Bone marrow (tissue), 2 donors: ENCODE measurements at places on chromosomes 11 and 22.

DNA sequence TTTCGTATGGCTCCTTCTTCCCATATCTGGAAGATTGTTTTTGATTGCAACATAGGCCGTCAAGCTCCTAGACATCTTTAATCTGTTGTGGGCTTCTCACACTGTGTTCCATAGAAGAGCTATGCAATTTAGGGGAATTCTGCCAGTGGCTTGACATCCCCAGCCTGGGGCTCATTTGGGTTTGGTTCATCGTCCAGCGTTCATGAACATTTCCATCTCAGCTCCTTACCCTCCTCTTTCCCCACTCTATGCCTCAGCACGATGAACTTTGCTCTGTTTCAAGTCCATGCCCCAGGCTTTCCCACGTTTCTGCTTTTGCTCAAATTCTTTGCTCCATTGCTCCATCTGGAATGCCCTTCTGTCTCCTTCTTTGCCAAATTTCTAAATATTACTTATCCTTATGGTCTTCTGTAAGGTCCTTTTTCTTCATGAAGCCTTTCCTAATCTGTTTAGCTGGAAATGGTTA is 26.1 kb upstream of the CLMP start:
- DNase-seq = no peak

DNA sequence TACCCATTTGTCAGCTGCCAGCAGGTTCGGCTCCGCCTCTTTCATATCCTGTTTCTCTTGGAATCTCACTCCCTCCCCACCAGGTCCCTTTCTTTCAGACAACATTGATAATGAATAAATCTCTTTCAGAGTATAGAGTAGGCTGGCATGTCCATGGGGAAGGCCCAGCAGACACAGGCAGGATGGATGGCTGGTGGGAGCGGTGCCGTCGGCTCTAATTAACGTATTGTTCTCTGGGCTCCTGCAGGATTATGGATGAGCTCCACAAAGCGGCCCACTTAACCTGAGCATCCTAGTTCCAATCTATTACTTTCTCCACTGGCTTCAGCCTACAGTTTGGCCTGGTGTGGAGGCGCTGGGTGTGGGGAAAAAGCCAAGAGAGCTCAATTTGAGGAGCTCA is 588.0 kb downstream of the BUD13 start:
- DNase-seq = no peak

DNA sequence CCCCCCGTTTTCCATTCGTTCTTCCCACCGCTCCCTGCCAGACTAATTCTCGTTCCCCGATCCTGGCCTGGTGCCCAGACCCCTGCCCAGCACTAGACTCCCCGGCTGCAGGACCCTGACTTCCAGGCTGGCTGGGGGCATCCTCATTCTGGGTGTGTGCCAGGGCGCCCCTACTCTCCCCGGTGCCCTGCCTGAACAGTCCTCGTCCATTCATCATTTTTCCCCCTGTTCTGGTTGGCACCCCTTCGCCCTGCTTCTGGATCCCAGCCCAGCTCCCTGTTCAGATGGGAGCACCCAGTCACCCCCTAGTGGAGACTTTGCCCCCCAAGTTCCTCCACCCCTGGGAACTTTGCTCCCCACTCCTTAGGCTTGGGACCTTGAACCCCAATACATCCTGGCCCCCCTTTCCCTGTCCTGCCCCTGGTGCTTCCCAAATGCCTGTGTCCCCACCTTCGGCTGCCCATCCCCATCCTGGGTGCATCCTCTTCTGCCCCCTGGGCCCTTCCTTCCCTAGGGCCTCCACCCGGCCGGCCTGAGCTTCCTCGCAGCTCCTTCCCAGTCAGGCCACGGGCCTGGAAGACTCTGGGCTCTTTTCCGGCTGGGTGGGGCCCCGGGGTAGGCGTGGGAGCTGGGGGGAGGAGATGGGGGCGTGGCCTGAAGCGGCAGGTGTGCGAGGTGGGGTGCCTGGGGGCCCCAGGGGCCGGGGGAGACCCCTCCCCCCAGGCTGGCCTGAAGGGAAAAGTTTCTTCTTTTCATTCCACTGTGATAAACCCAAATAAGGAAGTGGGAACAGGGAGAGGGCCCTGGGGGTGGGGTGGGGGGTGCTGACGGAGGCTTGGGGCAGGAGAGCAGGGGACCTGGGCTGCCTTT is 908 bp downstream of the PLCB3 start:
- no peak for DNase-seq

DNA sequence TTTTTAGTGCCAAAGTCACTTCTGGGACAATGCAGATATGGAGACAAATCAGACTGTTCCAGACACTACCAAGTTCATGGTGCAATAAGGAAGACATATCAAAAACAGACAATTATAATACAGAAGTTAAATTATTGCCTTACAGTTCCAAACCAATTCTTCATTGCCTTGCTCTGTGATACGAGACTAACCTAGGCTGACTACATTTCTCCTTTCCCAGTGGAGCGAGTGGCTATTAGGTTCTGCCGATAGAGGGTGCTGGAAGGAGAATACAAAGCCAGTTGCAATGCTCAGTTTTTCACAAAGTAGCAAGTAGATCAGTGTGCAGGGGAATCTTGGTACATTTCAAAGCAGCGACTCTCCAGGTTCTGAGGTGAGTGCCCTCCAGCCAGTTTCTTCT is 67.8 kb downstream of the FAM168A start:
- peak; percentile 14 for DNase-seq

GRCh38 chr11:45347348-45348082 is 61.4 kb upstream of the SYT13 start:
- no peak for DNase-seq

DNA sequence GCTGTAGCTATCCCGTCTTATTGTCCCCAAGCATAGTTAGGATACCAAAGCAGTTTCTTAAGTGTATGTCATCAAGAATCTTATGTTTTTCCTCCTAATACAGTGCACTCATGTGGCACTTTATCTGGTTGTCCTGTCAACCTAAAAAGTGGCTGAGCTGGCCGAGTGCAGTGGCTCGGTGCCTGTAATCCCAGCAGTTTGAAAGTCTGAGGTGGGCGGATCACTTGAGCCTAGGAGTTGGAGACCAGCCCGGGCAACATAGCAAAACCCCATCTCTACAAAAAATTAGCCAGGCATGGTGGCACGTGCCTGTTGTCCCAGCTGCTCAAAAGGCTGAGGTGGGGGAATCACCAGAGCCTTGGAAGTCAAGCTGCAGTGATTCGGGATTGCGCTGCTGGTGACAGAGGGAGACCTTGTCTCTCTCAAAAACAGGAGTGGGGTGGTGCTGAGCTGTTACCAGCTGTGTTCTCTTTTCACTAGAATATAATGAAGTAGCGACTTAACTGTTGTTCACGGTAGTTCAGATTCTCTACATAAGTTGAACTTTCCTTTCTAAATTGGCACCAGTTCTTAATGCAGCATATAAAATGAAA is 48.1 kb downstream of the EP300 start:
- DNase-seq = no peak

DNA sequence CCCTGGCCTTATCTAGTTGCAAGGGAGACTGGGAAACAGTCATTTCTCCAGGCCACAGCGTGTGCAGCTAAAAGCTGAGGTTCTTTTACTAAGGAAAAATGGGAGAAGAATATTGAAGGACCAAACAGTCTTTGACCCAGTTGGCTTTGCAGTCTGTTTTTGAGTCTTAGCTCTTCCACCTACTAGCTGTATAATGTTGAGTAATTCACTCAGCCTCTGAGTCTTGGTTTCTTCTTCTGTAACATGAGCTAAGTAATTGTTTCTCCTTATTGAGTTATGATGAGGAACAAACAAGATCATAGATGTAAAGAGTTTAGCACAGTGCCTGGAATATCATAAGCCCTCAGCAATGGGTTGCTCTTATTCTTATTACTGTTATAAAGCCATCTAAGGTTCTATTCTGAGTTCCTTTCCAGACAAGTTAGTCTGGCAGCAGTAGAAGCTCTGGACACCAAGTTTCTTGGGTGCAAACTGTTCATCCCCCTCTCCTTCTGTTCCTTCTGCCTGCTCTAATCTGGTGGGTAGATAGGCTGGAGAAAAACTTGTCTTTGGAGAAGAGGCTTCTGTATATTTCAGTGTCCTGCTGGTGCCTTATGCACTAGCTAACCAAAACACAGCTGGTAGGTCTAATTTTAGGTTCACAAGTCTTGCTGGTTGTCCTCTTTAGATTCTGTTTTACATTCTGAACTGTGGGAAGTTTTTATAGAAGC is 13.5 kb downstream of the TRIM44 start:
- no peak for DNase-seq

DNA sequence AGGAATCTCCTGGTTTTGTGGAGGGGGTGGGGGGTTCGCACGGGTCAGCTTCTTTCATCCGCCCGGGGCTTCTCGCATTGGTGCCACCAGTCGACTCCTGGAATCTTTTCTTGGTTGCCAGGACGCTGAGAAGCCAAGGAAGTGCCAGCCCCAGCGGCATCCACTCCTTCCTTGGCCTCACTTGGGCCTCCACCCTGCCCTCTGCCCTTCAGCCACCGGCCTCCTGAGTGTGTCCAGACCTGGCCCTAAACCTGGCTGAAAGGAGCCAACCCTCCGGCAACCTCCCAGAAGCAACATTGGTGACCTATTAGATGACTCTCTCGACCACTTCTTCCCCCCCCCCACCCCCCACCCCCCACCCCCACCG is 518 bp upstream of the GALNT18 start:
- DNase-seq = no peak

DNA sequence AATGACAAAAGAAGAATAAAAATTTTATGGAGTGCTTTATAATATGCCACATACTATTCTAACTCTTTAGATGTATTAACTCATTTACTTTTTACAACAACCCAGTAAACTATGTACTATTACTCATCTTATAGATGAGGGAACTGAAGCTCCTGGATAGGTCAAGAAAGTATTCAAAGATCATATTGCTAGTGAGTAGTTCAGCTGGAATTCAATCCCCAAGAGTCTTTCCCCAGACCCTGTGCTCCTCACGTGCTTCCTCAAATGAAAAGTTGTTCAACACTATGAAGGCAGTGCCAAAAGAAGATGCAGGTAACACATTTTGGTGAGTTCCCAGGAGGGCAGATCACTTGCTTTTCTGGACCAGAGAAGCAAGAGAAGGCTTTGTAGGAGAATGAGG is 46.8 kb downstream of the BTG4 start:
- no peak for DNase-seq

- DNase-seq = no peak
Observed at GRCh38 chr11:1202154-1202775, 20.6 kb upstream of the MUC5B start.

DNA sequence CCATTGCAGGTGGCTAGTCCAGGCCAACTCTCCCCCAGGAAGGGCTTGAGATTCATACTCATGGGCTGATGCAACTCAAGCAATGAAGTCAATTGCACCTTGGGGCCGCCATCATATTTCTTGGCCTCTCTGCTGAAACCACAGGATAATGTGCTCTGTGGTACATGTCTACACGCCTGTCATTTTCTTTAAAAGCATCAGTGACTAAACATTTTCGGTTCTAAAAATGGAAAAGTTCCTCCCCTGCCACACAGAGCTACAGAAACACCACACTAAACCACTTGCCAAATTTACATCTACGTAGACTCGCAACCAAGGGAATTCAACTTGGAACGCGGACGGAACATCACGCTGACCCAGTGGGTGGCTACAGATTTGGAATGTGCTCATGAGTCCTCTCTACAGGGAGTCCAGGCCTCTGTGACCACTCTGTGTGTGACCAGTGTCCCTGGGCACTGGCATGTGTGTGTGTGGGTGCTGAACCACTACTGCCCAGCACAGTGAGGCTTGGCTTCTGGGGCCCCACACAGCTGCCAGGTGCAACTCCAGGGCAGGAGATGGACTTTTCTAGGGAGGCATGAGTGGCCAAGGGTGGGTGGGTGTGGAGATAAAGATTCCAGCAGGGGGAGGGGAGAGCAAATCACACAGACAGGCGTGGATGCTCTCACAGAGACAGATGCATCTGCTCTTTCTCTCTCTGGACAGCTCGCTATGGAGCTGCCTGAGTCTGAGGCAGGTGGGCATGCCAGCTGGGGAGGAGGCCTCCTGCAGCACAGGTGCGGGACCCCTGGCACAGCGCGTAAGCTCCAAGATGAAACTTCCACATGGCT is 261.9 kb downstream of the CTTN start:
- no peak for DNase-seq

- no peak for DNase-seq
Observed at GRCh38 chr11:61151545-61152252, 9.5 kb downstream of the VPS37C start.

GRCh38 chr11:15942126-15942525 is 414.2 kb downstream of the SOX6 start:
- no peak for DNase-seq

GRCh38 chr22:48889209-48889830 is 938.4 kb downstream of the BRD1 start:
- DNase-seq = no peak

GRCh38 chr22:44926491-44927415 is 83.1 kb downstream of the PHF21B start:
- no peak for DNase-seq

GRCh38 chr22:37047006-37047405 is 4.5 kb upstream of the KCTD17 start:
- DNase-seq = no peak

- DNase-seq = no peak
Observed at GRCh38 chr11:81907996-81908395, 825.7 kb downstream of the FAM181B start.

DNA sequence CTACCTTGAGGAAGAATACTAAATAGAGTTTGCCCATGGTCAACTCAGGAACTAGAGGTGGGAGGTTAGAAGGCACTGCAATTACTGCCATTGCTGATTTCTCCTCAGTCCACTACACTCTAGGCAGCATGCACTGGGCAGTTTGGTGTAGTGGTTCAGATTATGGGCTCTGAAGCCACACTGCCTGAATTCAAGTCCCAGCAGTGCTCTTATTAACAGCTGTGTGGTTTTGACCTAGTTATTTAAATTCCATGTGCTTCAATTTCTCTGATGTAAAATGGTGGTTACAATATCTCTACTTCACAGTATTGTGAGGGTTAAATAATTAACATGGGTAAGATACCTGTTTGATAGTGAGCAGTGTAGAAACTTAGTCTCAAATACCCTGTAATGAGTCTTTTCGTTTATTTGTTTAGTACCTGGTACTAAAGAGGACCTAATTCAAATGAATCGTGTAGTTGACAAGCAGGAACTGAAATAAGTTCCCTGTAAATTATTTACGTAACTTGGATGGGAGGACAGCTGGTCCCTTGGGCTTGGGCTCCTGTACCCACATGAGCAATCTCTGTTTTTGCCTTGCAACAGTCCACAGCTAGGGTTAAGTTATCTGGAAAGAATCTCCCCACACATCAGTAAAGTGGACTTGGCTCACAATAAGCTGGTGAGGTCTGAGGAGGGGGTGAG is 17.8 kb downstream of the PRR5L start:
- DNase-seq = no peak

DNA sequence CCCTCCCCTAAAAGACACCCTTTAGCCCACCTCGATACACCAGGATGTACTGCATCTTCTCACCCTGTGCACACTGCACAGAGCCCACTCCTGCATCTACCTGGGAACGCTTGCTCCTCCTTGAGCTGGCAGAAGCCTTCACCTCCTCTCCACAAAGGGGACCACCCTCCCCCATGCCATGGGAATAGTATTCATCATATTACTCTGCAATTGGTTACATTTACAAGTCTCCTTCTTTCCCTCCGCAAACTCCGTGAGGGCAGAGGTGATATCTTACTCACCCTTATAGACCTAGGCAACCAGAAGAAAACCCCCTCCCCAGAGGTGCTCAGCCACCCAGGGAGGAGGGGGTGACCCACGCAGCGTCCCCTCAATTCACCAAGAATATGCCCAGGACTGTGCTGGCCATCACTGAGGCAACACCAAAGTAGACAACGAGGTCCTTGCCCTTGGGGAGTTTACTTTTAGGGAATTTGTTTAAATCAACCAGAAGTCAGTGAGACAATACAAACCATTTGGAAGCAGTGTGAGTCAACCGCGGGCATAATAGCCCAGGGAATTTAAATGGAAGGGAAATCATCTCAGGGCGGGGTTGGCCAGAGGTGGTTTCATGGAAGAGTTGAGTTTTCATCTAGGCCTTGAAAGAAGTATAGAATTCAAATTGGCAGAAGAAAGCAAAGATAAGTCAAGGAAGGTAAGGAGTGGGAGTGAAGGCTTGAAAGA is 214.5 kb downstream of the BARX2 start:
- DNase-seq = no peak
